ENCODE measurements at places on chromosomes 7 and 10.

DNA sequence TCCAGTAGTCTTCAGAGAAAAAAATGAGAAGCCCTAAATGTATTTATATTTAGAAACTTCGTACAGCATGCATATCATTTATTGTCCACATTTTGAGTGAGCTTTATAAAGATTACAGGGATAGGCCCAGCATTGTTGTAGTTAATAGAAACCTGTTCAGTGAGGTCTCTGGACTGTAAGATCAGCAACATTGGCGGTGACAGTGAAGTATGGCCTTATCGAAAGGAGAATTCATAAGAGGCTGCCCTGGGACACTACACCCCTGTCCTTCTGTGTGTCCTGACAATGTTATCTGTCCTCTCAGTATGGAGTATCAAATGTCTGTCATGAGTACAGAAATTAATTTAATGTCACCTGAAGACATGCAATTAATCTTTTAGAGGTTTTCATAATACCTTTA, 57.2 kb downstream of the SHH start:
- no peak for DNase-seq

DNA sequence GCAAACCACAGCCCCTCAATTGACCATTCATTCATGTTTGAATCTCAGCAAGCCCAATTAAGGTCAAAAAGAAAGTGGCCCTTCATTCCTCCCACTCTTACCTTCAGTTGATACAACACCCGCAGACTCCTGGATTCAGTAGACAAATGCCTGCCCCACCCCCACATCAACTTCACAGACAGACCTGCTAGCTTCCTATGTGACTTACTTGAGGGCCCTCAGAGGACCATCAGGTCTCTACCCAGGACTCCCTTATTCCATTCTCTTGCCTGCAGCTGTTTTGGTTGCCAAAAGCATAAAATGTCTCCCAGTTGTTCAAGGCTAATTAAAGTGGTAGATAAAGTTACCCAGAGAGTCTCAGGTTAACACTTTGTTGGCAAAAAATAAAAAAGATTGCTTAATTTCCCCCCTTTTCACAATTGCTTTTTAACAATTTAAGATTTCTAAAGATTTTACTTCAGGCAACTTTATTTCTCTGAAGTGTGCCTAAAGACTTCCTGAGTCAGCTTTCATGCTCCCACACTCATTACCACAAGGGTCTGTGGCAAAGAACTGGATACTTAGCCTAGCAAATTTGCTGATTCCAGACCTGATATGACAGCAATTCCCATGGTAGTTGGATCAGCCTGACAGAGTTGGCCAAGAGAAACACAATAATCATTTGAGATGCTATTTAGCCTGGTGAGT, 3.3 kb upstream of the MTERF1 start:
- no peak for DNase-seq

DNA sequence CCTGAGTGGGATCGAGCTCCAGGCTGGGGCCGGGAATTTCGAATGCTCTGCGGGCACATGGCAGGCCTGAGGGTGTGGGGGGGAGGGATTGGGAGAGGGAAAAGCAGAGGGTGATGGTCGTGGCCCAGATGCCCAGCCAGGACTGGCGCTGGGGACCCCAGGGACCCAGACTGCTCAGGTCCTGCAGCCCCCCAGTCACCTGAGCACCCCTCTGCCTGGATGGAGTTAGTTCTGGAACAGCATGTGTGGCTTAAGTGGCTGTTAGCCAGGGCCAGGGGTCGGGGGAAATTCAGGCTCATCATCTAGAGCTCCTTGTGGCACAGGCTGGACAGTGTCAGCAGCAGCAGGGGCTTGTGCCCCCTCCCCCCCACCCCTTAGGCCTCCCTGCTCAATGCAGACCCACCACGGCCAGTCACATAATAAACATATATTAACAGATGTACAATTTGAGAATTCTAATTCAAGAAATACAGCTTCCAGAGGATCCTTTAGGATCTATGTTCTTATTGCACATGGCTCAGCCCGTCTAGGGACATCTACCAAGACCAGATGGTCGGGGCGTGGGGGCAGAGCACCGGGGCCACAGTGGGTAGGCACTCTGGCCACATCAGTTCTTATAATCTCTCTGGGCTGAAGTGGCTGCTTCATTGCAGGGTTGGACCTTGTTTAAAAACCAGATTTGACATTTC, 22.2 kb downstream of the DNAJB12 start:
- DNase-seq, result no peak

- peak; percentile 94 for DNase-seq
Observed at GRCh38 chr7:7564323-7564780, 2.3 kb upstream of the MIOS start.

GRCh38 chr10:79244841-79245504, 102.3 kb upstream of the PPIF start:
- DNase-seq, result no peak

- DNase-seq, result no peak
Observed at GRCh38 chr7:99848420-99849216, 20.8 kb downstream of the CYP3A43 start.

DNA sequence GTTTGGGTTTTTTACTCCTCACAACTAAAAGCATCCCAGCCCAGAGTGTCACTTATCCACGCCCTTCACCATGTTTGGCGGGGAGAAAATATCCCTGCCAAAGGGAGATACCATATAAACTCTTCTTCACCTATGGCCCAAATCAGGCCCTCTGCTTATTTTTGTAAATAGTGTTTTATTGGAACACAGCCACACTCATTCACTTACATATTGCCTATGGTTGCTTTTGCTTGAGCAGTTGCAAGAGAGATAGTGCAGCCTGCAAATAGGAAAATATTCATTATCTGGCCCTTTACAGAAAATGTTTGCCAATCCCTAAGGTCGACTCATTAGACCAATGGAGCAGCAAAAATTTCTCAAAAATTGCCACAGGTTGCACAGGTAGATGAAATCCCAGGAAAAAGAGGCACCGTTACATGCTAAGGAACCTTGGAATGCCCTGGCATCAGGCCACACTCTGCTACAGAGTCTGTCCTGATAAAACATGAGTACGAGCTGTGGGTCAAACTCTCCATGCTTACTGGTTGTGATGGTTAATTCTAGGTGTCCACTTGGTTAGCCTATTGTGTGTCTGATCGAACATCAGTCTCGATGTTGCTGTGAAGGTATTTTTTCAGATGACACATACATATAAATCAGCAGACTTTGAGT, 7.9 kb upstream of the RASSF4 start:
- no peak for DNase-seq

GRCh38 chr7:25619963-25620799, 391.9 kb upstream of the NPVF start:
- DNase-seq, result no peak

GRCh38 chr7:29038463-29038862, 80.3 kb upstream of the TRIL start:
- DNase-seq, result no peak

DNA sequence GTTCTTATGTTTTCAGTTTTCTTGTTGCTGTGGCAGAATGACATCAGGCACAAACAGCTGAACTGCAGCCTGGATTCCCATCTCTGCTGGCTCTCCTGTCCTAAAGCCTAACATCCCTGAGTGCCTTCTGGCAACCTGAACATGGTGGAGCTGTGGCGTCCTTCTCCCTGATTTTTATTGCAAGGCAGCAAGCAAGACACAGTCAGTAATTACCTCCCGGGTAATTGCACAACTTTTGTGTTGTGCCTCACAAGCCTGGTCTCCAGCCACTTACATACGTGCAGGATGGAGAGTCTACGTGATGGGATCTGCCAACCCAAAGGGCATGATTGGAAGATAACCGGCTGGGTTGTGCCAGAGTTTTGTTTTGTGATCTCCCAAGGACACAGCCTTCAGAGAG, 116.1 kb upstream of the PARD3 start:
- no peak for DNase-seq

DNA sequence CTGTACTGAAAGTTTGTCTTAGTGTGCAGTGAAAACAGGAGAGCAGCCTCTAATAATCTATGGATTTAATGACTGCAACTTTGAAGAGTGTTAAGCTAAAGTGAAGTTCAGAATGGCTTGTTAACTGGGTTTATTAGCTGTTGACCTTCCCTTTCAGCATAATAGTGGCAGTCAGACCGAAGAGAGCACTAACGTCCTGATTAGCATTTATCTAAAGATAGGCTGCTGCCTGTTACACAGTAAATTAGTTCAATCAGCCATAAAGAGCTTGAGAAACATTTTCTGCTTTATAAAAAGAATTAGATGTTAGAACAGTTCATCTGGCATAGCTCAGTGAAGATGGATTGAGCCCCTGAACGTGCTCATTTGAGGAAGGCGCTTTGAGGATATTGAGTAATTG, 433.0 kb downstream of the AUTS2 start:
- no peak for DNase-seq

DNA sequence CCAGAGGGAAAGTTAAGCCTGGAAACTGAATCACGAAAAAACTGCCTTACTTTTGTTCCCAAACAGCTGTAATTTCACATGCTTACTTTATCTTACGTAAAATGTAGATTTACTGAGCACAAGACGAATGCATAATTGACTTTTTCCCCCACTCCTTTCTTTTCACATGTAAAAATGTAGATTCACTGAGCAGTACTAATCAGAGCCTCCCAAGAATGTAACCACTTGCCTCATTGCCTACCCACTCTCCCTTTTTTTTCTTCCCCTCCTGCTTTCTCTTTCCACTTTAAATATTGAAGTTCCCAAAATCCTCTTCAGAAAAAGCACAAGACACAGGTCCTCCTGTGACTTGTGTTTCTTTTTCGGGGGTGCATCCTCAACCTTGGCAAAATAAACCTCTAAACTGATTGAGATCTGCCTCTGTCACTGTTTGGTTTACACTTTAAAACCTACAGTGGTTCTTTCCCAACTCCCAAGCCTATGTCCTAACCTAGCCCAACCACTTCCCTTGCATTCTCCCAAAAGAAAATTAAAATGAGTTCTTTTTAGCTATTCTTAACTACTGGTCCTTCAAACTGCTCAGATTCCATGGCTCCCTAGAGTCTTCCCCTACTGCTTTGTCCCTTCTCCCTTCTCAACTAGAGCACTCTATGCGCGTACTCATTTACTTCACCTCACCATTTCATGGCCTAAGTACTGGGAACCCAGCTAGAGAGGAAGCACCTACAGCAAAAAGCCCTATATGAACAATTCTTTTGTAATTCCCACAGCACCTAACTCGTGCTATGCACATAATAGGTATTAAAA, 236.6 kb upstream of the MKLN1 start:
- DNase-seq, result no peak

DNA sequence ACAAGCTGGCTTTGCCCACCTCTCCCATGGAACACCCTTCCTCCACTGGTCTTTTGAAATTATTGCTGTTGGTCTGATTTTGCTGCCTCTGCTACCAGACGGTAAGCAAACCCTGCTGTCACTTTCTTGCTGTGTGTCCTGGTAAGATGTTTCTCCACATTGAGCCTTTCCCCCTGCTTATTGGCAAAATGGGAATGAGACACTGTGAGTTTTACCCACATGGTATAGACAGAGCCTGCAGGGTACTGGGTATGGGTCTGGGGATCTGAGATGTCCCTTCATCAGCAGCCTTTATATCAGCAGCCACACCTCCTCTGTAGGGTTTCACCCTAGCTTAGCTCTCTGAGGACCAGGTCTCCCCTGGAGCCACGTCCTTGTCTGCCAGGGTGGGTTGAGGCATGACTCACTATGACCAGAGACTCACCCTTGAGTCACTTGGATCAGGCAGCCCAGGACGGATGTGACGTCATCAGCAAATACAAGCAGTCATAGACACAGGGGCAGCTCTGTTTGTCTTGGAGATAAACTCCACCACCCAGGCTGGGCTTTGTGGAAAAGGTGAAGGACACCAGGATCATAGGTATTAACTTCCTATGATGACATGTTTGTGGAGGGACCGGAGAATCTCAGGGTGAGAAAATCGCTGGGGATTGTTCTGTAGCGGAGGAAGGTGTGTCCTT, 17.9 kb upstream of the BAIAP2L1 start:
- peak; percentile 90 for DNase-seq

GRCh38 chr7:17696422-17696821, 243.9 kb downstream of the SNX13 start:
- peak; percentile 68 for DNase-seq

- no peak for DNase-seq
Observed at GRCh38 chr7:31336202-31337001, 4.1 kb downstream of the NEUROD6 start.

GRCh38 chr7:41628901-41629300, 74.0 kb downstream of the INHBA start:
- DNase-seq, result no peak

- no peak for DNase-seq
Observed at GRCh38 chr10:124212702-124213101, 119.3 kb upstream of the CHST15 start.

DNA sequence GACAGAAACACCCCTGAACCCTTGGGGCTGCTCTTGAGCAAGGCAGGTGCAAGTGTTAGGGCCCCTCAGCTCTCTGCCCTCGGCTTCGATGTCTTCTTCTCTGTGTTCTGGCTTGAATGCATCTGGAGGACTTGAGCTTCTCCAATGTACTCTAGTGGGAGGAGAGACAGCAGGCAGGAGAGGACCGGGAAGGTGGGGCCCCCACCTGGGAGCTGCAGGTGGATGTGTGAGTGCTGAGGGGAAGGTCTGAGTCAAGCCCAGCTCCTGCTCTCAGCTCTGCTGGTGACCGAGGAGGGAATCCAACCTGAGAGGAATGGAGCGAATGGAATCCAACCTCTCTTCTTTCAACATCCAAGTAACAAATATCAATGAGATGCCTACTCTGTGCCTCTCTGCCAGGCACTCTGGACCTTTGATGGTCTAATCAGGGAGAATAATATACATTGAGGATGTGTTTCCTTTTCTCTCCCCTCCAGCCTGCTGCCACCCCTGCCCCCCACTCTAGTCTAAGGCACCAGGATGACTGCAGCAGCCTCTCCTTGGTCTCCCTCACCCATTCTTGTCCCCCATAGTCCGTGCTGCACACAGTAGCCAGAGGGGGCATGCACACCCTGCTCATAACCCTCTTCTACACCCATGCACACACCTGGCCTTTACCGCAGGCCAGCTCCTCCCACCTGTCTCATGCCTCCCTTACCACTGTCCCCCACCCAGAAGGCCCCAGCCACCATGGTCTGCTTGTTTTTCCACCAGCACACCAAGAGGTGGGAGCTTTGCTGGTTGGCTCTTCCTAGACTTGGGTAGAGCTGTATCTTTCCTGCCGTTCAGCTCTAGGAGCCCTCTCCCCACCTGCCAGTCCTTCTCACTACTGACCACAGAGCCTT, 13.6 kb downstream of the TBATA start:
- DNase-seq, result no peak

DNA sequence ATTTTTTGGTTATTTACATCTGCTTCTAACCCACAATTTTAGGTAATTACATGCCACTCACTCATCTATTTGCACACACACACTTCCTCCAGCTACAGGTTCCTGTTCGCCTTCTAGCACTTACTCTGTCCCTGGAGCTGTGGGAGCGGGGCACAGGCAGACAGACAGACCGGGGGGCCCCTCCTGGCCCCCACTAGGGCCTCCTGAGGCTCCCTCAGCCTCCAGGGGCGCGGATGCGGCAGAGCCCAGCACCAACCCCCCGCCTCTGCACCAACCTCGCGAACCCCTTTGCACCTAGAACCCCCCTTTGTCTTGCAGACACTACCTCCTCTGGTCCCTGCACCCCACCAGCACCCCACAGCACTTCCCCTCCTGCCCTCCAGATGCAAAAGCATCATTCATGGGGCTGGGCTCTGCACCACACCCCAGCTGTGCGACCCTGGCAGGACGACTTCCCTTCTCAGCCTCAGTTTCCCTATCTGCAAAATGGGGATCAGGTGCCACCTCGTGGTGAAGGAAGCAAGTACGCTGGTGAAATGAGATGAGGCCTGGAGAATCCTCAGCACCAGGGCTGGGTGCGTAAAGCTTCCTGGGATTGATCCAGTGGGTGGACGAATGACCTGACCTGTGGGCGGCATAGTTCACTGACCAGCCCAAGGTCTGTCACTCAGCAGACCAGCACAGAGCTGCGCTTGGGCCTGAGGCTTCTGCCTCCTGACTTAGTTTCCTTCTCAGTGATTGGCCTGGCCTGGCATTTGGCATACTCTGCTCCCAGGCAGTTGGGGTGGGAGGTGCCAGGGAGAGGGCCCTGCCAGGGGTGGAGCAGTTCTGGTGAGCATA, 37.9 kb downstream of the ELFN1 start:
- DNase-seq, result no peak

Measured in Caki2 (cell line).